ENCODE measurements at places on chromosomes 6 and 20.

- DNase-seq = no peak
These were observed 16.2 kb upstream of the RSPO3 start for GRCh38 chr6:127102299-127102698.

DNA sequence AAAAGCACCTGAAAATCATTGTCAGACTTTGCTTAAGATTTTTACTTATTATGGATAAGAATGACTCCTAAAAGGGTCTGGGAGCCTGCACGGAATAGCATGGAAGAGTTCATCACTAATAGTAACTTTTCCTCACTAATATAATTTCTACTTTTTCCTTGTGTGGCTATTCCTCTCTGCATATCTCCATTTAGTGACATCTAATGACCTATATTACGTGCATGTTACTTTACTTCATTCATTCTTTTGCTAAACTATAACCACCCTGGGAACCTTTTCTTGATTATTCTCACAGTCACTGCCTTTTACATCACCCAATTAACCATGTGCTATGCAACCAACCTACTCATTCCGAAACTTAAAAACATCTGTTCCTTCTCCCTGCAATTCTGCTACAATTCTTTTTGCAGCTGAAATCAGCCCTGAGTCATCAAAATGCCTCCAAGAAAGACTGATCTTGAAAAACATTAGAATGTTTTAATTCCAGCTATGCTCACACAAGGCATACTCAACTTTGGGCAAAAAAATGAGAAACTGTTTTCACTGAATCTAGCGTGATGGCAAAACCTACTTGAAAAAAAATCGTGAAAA is 313.3 kb downstream of the RNGTT start:
- no peak for DNase-seq

DNA sequence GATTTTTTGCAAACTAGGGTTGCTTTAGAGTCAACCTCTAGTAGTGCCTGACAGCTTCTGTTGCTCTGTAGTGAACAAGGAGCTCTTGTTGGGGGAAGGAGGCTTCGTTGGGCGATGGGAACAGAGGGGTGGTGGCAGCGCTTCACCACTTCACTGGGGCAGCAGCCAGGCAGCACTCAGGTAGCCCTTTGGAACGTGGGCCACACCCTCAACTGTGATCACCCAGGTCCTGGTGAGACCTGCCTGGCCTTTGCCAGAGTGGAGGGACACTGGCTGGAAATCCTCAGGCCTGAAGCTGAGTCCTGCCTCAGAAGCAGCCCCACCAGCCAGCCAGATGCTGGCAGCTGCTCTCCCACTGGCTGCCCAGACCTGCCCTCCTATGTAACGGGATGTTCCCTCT is 10.4 kb upstream of the EDN3 start:
- no peak for DNase-seq

DNA sequence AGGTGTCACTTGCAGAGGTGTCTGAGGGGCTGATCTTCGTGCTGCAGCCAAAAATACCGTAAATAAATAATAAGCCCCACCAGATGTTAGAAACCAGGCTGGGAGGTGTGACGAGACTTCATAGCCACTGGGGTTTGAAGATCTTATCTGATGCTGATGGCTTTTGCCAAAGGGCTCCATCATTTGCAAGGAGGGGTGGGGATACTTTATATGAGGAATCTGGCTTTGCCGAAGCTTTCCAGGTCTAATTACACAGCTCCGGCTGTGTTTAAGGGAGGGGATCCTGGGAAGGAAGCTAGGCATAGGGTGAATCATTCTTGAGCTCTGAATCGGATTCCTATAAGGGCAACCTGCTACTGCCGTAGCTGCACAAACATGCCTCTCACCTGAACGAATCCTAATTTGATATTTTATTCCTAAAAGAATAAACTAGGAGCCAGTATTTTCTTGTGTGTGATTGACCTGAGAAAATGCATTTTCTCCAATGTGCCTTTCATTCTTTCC is 249.6 kb downstream of the SOD2 start:
- no peak for DNase-seq

DNA sequence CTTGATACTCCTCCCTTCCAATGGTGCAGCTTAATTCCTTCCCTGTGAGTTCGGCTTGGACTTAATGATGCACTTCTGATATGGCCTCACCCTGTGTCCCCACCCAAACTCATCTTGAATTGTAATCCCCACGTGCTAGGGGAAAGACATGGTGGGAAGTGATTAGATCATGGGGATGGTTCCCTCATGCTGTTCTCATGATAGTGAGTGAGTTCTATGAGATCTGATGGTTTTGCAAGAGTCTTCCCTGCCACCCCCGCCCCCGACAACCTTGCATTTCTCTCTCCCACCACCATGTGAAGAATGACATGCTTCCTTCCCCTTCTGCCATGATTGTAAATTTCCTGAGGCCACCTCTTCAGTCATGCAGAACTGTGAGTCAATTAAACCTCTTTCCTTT is 50.3 kb upstream of the HLA-G start:
- DNase-seq = no peak

DNA sequence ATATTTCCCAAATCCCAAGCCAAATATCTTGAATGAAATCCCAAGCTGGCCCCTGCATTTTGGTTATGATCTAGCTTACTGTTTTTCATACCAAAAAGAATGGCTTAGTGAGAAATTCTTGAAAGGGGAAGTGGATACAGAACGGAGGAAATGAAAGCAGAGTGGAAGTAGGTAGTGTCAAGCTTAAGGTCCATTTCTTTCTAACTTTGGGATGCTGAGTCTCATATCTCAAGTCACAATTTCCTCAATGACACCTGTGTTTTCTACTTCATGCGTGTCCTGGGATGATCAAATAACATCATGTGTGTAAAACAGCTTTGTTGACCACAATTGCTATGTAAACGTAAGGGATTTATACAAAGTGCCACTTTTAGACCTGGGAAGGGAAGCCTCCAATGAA is 238.8 kb upstream of the SLC35B3 start:
- DNase-seq = no peak

GRCh38 chr20:7383216-7383615 is 557.0 kb downstream of the HAO1 start:
- no peak for DNase-seq

DNA sequence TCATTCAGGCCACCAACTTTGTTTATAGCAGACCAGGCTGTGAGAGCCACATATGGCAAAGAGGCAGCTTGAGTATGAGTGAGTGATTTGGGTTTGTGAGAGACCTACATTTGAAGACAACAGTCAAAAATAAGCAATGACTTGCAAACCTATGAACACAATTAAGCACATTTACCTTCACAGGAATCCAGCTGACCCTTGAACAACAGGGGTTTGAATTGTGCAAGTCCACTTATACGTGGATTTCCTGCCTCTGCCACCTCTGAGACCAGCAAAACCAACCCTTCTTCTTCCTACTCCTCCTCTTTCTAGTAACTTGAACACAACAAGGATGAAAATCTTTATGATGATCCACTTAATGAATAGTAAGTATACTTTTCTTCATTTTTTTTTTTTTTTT is 10.1 kb downstream of the RTN4IP1 start:
- DNase-seq = no peak

GRCh38 chr6:4615891-4616290 is 160.3 kb upstream of the CDYL start:
- DNase-seq = no peak

DNA sequence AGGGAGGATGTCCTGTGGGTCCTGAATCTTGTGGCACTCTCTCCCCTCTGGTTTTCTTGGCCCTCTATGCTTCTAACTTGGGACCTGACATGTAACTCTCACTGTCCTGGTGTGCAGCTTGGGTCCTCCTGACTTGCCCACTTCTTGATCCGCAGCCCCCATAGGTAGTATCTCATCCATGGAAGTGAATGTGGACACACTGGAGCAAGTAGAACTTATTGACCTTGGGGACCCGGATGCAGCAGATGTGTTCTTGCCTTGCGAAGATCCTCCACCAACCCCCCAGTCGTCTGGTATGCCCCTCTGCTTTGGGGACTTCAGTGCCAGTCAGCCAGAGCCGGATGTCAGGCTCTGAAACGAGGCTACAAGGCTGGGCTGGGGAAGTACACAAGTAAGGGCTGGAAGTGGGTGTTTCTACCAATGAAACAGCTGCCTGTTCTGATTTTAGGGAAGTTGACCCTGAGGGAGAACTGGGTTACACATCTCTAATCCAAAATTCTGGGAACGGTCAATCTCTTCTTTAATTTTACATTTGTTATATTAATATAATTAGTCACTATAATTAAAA is 641 bp downstream of the DBNDD2 start:
- DNase-seq = no peak

DNA sequence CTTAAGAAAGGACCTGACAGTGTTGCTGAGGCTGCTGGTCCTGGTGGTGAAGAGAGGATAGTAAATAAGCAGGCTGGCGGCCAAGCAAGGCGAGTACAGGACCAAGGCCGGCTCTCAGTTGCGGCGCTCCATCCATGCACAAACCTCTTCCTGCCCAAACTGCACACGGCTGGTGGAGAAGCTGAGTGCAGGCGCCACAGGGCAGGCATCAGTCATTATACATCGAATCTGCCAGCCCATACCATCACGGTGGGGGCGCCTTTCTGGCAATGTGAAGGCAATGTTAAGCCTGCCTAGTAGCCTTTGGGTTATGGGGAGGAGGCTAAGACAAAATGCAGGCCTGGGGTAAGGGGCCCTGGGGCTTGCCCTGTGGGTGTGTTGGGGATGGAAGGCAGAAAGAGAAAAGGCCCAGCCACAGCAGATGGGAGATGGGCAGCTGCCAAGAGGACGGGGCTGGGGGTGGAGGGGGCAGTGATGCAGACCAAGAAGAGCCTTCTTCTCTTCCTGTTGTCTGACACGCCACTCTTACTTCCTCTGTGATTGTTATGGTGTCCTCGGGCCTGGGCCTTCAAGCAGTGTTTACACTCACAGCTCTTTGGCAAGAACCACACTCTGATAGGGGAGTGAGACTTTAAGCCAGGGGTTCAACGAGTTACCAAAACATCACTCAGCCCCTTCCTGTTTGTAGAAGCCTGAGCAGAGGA is 20.3 kb upstream of the KCNK16 start:
- DNase-seq = no peak

- DNase-seq = no peak
These were observed 33.4 kb upstream of the CCR6 start for GRCh38 chr6:167089243-167090142.

DNA sequence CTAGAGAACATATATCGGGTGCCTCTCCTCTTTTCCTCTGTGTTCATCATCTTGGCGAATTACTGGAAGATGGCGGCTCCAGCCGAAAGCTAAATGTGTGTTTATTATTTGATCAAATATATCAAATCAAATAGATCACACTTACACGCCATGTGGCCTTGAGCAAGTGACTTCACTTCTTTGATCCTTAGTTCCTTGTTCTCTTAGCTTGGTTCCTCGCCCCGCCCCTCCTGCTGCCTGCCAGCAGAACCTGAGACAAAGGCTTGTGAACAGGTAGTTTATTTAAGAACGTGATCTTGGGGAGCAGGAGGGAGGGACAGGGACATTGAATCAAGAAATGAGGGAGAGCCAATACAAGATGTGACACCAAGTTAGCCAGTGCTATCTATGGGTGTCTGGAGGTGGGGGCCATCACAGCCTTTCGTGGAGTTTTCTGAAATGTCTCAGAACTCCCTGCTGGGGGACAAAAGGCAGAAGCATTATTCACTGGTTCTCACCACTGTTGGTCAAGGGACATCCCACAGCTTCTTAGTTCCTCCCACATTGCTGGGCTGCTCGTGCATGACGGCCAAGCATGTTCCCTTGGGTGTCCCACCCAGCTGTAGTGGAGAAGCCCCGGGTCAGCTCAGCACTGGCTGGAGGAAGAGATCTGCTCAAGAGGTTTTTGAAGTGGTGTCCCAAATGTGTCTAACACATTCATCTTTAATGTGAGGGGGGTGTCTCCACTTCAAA is 44.9 kb upstream of the RNF24 start:
- DNase-seq = no peak

DNA sequence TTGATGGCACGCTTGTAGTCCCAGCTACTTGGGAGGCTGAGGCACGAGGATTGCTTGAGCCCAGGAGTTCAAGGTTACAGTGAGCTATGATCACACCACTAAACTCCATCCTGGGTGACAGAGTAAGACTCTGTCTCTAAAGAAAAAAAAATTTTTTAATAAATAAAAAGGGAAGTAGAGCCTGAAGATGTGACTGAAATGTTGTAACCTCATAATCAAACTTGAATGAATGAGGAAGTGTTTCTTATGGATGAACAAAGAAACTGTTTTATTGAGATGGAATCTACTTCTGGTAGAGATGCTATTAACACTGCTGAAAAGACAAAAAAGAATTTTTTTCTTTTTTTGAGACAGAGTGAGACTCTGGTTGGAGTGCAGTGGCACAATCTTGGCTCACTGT is 6.7 kb downstream of the MAK start:
- no peak for DNase-seq

DNA sequence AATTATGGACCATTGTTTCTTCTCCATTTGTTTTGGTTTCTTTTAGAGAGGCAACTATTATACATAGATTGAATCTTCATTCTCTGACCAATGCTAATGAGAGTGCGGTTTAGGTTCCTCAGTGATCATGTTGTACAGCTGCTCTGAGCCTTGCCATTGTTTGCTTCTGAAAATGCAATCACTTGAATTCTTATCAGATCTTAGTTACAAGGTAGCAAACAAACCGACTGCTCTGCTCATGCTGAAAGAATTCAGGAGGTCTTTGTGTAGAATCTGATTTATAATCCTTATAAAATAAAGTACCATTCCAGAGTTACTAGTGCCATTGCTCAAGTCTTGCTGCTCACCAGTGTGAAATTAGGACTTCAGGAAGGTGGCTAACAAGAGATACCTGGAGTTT is 569.1 kb upstream of the ID4 start:
- DNase-seq = no peak

GRCh38 chr6:10529231-10529801 is 8.2 kb downstream of the GCNT2 start:
- DNase-seq = no peak

- peak; percentile 18 for DNase-seq
These were observed 83.8 kb downstream of the FNDC1 start for GRCh38 chr6:159252955-159253508.

DNA sequence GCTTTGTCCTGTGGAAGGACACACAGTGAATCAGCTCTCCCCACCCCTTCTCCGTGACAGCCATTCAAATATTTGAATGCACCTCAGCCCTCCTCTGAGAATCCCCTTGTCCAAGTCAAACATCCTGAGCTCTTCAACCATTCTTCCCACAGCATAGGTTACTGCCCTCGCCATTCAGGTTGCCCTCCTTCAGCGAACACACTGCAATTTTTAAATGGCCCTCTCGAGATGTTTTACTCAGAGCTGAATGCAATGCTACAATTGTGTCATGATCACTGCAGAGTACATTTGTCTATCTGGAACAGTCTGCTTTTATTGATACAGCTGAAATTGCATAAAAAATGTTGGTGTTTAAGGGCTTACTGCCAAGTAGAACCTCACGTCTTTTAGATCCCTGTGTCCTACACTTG is 48.9 kb downstream of the SLC2A12 start:
- no peak for DNase-seq

GRCh38 chr6:126605089-126605488 is 265.2 kb downstream of the CENPW start:
- DNase-seq = no peak

DNA sequence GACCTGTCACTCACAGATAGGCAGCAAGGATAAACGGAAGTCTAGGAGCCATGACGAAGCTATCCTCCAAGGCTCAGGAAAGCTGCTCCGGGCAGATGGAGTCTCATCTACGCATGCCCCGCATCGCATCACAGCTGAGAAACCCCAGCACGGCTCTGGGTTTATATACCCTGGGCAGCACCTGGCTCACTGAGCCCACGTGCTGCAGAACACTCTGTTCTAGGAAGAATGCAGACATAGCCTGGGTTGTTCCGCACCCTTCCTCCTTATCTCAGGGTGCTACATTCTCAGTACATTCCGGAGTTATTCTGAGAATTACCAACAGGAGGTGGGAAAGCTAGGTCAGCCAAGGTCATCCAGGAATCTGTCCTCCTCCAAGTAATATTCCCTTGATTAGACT is 260.4 kb downstream of the CBLN4 start:
- DNase-seq = no peak

GRCh38 chr6:9405825-9406224 is 970.5 kb upstream of the SLC35B3 start:
- no peak for DNase-seq
